Activated CD4-positive, CD25-positive, alpha-beta regulatory T cell (primary cell): ENCODE measurements at places on chromosomes 4 and X.

GRCh38 chr4:6290256-6290655, 20.6 kb downstream of the WFS1 start:
- DNase-seq, result no peak

DNA sequence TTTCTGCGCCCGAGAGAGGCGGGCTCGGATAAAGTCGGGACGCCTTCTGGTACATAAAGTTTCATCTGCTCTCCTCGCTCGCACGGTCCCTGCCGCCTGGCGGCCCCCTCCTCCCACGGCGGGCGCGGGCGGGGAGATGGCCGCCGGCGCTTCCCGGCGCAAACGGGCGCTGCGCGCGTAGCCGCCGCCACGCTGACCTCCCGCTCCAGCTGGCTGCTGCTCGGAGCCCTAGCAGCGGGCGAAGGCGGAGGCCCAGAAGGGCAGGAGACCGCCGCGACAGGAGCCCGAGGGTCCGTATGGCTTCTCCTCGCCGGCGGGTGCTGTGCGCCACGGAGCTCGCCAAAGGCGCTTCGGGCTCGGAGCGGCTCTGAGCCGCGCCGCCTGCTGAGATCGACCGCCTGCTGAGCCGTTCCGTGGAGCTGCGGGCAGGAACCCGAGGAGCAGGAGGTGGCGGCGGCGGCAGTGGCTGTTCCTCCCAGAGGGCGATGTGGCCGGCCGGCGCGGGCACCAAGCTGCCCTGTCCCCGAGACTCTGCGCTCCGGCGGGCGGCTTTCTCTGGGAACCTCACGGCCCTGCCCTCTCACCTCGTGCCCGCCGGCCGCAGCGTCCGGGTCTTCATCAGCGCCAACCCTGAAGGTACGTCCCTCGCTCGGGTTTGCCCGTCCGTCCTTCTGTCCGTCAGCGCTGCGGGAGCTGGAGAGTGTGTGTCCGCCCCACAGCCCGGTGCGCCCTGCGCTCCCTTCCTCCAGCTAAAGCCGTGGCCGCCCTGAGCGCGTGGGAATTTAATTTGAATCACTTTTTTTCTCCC, at the start of gene NWD2:
NWD2 (plus strand) TSS at position 161 of the 808 bp plus-strand sequence; CDS start at position 486, 325 bp downstream.
- DNase-seq, result no peak

DNA sequence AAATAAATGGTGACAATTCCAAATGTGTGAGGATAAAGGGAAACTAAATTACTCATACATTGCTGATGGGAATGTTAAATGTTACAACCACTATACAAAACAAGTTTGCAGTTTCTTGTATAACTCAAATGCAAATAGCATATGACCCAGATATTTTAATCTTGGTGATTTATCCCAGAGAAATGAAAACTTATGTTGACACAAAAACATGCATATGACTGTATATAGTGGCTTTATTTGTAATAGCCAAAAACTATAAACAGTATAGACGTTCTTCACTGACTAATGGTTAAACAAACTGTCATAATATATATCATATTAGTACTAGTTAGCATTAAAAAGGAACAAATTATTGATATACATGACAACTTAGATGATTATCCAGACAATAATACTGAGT, 619.2 kb downstream of the PDHA2 start:
- DNase-seq, result no peak

DNA sequence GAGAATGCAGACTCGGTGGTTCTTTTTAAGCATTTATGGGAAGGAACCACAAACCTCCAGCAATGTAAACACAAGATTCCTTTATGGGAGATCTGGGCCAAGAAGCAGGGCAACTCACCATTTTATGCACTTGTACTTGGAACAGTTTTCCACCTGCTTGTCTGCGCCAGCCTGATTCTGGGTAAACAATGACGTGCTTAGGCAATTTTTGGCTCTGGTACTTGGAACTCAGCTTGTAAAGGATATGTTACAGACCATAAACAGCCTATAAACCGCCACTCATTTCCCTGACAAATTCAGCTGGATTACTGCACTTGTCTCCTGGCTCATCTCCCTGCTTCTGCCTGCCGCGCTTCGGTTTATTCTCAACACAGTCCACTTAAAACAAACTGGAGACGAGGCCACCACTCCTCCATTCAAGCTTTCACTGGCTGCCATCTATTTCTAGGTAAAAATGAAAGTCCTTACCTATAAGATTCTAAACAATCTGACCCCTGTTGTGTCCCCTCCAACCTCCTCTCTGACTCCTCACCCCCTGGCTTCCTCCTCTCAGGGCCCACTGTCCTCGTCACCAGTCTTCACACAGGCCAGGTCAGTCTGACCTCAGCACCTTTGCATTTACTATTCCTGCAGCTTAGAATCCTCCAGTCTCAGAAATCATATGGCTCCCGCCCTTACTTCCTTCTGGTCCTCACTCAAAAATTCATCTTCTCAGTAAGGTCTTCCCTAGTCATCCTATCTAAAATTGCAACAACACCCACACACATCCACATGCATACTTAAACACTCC, 205.9 kb upstream of the GALNT7 start:
- no peak for DNase-seq

DNA sequence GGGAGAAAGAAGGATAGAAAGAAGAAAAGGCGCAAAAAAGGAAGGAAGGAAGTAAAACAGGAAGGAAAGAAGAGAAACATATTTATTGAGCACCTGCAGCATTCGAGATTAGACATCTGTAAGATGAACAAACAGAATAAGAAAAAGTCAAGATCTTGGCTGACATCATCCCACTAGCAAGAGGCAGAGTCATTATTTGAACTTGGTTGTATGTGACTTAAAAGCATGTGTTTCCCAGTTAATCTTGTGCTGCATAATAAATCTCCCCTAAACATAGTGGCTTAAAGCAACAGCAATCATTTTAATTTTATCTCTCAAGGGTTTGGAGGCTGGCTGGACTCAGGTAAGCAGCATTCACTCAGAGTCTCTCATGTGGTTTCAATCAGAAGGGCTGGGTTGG, 38.5 kb upstream of the COX7B2 start:
- no peak for DNase-seq

DNA sequence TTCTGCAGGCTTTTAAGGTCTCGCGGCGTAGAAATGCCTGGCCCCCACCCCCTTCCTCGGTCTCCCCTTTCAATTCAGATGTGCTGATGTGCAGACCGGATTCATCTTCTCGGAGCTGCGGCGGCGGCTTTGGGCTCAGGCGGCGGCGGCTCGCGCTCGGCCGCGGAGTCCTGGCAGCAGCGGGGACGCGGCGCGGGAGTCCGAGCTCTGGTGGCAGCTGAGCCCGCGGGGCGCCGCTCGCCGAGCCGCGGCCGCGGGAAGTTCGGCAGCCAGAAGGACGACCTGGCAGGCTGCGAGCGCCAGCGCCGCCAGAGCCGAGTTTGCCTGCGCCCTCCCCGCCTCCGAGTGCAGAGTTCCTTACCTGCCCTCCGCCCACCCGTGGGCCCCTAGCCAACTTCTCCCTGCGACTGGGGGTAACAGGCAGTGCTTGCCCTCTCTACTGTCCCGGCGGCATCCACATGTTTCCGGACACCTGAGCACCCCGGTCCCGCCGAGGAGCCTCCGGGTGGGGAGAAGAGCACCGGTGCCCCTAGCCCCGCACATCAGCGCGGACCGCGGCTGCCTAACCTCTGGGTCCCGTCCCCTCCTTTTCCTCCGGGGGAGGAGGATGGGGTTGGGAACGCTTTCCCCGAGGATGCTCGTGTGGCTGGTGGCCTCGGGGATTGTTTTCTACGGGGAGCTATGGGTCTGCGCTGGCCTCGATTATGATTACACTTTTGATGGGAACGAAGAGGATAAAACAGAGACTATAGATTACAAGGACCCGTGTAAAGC, 448 bp downstream of the TLL1 start:
- no peak for DNase-seq

DNA sequence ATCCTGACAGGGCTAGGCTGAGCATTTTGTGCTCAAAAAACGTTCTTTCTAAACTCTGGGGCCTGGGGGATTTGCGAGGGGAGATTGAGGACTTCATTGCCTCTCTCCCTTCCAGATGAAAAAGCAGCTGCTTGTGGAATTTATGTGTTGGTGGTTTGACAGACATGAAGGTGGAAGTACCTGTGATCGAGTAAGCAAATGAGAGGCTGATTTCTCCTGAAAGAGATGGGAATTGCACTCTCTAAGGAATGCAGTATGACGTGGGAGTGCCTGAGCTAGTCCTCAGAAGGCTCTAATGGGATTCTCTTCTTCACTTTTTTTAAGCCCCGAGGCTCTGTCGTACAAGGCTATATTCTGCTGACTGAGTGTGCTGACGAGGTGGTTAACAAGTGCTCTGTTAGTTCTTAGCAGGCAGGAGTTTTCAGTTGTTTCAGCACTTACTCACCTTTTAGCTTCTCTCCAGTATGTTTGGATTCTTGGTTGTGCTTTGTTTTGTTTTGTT, 426.8 kb upstream of the CNKSR2 start:
- no peak for DNase-seq

DNA sequence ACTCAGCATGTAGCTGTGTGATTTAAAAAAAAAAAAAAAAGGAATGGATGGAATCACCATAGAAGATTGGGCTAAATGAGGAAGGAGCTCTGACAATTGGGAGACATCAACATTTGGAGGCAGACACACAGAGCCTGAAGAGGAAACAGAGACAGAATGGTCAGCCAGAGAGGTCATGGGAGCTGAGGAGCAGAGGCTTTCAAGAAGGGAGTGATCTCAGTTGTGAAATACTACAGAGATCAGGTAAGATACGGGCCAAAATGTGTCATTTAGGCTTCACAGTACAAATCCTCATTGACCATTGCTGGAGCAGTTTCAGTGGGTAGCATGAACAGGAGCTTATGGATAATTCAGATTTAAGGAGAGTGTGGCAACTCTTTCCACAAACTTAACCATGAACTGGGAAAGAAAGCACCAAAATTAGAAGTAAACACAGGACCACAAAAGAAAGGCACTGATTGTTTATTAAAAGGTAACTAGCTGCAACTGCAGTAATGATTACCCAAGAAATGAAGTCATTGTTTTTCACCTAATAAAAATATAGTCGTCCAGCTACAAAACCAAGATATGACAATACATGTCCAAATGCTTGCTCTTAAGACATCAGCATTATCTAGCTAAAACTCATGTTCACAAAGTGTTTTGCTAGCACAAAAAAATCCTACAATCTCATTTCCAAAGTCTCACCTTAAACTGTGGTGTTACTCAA, 203.2 kb downstream of the DHX15 start:
- DNase-seq, result no peak

DNA sequence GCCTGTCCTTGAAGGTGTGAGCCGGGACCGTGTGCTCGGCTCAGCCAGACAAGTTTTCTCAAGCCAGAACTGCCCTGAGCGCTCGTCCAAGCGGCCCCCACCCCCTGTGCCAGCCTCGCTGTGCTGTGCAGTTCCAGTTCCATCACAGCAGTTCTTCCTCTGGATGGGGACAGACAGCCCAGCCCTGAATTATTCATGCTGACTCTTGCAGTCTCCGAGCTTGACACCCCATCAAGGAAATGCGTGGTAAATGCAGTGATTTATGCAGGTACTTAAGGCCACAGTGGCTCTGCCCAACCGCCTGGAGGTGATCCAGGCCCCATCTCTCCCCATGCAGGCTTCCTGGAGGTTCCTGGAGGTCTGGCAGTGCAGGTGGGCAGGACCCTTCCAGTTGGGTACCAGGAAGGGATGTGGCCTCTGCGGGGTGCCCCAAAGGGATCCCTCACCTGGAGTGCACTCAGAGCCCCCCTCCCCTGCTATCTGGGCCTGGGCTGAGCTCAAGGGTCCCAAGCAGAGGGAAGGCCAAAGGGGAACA, 44.8 kb upstream of the HMX1 start:
- DNase-seq, result no peak

DNA sequence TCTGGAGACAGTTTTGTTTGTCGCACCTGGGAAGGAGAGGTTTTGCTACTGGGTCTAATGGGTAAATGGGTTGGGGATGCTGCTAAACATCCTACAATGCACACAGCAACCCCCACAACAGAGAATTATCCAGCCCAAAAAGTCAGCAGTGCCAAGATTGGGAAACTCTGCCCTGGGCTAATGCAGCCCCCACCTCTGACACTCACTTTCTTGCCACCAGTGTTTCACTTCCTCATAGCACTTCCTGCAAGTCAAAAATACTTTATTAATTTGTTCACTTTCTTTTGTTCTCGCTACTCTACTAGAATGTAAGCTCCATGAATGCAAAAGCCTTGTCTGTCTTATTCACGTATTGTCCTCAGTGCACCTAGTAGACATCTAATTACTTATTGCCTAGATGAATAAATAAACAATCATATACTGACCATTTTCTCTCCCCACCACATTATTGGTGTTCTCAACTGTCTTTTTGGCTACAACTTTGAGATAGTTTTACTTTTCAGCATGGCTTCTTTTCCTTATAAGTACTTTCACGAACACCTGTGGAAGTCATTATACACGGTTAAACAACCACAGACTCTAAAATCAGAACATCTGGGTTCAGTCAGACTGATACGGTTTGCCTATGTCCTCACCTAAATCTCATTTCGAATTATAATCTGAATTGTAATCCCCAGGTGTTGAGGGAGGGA, 82.0 kb upstream of the PITX2 start:
- no peak for DNase-seq
